ENCODE measurements at places on chromosomes 16 and 17.
A peak's percentile ranks its signal among the peaks of the same experiment; 100 is the strongest.

DNA sequence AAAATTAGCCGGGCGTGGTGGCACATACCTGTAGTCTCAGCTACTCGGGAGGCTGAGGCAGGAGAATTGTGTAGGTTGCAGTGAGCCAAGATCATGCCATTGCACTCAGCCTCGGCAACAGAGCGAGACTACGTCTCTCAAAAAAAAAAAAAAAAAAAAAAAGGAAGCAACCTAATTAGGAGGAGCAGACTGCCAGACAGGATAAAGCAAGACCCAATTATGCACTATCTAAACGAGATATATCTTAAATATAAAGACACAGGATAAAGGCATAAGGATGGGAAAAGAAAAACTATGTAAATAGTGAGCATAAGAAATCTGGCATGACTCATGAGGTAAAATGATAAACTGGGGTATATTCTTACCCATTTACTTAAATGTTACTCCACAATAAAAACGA is 4.9 kb downstream of the TXNDC11 start:
- no peak for DNase-seq

DNA sequence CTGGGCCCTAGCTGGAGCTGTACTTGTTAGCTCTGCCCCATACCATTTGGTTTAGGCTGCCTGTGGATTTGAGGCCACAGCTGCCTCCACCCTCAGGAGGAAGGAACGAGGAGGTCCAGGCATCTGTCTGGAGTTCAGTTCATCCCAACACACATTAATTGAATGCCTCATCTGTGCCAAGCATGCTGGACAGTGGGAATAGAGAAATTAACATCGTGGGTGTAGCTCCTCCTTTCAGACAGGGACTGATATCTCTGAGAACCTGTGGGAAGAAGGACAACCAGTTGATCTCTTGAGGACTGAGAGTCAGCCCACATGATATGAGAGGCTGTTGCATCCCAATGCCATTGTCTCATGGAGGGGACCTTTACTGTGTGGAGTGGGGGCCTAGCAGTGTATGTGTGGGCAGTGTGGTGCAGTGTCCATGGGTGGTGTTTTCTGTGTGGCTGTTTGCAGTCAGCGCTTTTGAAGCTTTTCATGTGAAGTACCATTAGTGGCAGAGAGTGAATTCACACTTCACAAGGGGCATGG is 29.4 kb upstream of the DDX52 start:
- no peak for DNase-seq

DNA sequence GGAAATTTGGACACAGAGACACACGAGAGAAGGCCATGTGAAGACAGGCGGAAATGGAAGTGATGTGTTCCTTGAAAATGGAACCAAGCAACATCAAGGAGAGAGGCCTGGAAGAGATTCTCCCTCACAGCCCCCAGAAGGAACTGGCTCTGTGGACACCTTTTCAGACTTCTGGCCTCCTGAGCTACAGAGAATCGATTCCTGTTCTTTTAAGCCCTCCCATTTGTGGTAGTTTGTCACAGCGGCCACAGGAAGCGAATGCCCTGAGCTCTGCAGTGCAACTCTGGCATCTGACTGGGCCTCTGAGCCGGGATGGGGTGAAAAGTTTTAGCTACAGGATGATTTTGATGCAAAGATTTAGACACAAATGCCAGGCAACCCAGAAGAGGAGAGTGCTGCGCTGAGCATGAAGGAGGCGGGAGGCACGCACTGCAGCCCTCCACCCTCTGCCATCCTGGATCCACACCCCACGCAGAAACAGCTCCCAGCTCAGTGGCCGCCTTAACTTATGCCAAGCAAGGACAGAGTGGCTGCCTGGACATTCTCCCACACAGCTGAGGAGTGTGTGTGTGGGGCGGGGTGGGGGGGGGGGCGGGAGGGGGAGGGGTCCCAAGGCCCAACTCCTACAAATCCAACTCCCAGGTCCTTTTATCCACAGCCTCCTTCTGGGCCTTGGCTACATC is 2.2 kb downstream of the TIMP2 start:
- DNase-seq = no peak

GRCh38 chr17:74547736-74548135 is 1.8 kb upstream of the CD300C start:
- DNase-seq = no peak

GRCh38 chr17:76957678-76958464 is 89.7 kb downstream of the MGAT5B start:
- no peak for DNase-seq

- peak; percentile 80 for DNase-seq
Observed at GRCh38 chr17:81928544-81929252, 1.2 kb upstream of the MAFG start.

DNA sequence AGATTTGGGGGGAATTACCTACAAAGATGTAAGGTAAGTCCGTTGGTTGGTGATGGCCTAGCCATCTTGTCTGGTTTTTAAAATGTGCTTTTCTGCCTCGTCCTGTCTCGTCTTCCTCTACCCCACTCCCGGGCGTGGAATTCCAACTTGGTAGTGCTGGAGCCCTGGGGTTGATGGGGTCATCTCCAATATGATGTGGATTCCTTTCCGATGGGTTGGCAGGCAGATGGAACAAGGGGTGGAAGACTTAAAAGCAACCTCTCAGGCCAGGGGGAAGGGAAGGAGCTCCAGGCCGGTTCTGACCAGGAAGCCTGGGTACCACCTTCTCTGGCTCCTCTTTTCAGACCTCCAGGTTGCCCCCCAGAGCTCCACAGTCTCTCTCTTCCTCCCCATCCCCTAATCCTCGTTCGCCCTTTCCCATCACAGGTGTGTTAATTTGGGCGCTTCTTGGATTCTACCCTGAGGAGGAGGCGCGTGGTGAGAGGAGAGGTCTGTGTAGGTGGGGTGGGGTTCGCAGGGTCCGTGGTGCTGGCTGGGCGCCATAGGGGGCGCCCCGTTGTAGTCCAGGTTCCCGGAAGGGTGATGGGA is 5.1 kb upstream of the HOXB2 start:
- no peak for DNase-seq
